ENCODE measurements at places on chromosomes 4 and X.

DNA sequence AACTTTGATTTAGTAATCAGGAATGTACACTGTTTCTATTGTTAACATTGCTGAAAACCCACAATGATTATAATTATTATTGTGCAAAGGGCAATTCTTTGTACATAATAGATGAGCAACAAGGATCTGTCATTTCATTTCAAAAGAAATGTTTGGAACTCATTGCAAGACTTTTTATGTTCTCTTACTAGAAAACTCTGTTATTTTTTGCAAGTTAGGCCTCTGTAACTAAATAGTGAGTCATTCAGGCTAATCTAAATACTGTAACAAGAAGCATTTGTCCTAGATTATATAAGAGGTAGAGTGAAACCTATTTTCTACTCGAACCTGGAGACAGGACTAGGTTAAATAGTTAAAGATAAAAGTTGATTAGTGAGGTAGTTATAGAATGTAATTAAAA, 93.2 kb upstream of the FAM47B start:
- ATAC-seq = no peak

DNA sequence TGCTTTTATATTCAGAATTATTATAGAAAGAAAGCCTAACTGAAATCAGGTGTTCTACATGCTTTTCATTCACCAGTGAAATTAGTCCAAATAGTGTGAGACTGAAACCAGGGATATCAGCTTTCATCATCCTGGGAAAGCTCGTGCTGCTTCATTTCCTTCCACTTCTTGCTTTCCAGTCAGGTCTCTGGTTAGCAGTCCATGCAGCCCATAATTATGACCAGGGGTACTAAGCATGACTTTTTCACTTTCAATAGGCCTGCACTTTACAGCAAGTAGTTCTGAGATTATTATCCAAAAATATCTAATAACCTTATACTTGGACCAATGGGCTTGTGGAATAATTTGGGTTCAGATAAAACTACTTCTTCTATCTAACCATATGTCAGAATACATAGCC, 673.2 kb upstream of the MAGEB2 start:
- no peak for ATAC-seq

DNA sequence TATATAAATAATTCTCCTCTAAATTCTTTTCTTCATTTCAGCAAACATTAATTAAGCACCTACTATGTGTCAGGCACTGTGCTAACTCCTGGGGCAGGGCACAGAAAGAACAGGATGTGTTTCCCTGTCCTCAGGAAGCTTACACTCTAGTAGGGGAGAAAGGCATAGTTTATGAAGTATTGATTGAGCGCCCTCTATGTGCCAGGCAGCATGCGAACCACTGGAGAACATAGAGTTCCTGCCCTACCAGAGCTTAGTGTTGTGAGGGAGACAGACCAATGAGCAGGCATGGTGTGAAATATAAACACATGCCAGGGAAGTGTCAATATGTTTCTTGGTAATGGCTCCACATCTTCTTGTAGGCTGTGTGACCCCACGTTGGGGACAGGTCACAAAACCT, 3.7 kb downstream of the ADGRG4 start:
- no peak for ATAC-seq

GRCh38 chr4:21901281-21901680, 47.3 kb downstream of the KCNIP4 start:
- no peak for ATAC-seq

DNA sequence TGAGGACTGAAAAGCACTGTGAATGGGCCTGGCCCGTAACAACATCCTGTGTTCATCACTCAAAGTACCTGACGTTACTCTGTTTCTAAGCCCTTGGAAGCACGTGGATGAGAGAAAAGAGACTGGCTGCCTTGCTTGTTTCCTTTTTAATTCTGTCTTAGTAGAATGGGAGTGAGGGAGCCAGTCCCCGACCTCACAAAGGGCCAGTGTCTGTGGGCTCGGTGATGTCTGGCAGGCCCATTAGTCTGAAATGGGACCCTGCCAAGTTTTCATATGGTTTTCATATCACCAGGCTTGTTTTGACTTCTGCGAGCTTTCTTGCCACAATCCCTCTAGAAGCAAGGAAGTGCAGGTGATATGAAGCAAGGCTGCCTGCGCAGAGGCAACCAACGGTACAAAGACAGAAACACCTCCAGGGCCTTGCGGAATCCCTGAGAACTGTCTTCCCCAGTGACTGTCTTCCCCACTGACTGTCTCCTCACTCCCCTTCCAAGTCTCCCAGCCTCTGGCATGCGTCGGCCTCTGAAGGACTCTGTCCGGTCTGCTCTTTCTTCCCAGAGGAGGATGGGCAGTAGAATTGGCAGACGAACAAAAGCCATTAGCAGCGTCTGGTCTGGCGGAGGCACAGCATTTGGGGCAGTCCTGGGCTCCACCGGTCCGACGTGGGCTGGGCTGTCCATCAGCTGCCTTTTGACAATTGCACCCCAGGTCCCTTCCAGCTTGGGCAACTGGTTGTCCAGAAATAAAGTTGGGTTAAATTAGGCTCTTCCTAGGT, 20.2 kb upstream of the RASL11B start:
- ATAC-seq = no peak

DNA sequence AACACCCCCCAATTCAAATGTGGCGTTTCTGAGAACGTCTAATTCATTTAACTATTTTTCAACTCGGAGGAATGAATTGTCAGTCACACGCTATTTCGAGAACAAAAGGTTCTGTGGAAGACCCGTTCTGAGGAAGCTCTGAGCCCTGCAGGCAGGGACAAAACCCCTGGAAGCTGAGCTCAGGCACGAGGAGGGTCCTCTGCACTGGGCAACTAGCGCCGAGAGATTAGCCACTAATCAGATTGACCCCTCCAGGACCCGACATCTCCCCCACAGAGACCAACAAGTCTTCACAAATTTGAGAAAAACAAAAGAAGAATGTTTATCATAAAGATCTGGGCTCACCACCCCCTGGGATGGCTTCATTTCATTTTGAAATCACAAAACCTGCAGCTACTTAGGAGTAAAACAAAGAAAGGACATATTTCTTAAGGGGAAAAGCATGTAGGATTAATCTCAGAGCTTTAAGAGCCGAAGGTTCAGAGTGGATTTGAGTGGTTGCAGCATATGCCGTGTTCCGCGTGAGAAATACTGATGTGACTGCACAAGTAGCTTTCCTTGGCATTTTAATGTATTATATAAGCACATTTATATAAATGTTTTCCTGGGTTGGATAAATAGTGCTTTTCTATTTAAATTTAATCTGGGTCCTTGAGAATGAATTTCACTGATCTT, 41.8 kb downstream of the ADRA2C start:
- ATAC-seq = no peak

DNA sequence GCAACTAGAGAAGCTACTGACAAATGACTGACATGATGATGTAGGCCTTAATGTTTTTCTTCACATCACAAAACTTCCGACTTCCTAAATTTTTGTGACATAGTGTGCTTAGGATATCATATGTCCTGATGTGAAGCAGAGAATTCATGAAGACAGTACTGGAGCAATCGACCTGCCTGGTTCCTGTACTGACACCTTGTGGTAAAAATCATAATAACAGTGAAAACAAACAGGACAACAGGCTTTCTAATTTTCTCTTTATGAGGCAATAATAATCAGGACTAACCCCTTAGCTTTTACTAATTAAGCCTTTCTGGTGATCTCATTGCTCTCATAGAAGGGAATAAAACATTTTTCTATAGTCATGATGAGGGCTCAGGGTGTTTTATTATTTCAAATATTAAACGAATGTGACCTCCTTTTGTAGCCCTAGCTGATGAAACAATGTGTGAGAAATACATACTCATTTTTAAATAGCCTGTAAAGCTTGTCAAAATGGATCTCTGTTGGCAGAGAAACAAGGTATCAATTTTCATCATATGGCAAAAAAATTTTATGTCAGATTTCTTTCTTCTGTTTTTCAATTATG, 158.4 kb downstream of the TENT5D start:
- no peak for ATAC-seq

- ATAC-seq = peak; percentile 57
These were observed 58.1 kb downstream of the ADGRG2 start for GRCh38 chrX:19064175-19064574.

DNA sequence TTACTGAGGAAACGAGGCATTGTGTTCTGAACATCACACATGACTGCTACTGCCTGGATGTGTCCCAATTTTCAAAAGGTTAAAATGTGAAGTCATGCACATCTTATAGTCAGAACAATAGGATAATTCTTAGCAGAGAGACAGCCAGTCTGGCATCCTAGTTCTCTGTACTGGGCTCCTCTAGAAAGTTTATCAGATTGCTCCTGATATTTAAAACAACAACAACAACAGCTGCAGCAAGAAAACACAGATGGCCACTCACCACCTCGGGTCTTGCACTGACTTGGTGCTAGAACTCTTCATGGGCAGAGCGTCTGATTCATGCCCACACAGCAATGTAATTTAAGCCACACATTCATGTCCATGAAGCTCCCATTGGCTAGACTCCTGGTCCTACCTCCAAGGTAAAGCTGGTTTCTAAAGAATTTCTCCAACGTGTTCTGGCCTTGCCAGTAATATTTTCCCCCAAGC, 33.3 kb upstream of the SLC2A9 start:
- peak; percentile 45 for ATAC-seq

- no peak for ATAC-seq
These were observed 99.3 kb upstream of the BCOR start for GRCh38 chrX:40197071-40197470.

DNA sequence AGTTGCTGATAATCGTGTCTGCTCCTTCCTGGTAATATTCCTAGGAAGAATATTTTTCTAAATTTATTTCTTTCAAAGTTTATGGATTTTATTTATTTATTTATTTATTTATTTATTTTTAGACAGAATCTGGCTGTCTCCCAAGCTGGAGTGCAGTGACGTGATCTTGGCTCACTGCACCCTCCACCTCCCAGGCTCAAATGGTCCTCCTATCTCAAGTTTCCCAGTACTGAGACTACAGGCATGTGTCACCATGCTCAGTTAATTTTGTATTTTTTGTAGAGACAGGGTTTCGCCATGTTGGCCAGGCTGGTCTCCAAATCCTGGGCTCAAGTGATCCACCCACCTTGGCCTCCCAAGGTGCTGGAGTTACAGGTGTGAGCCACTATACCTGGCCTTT, 48.9 kb downstream of the PDLIM5 start:
- ATAC-seq = no peak

DNA sequence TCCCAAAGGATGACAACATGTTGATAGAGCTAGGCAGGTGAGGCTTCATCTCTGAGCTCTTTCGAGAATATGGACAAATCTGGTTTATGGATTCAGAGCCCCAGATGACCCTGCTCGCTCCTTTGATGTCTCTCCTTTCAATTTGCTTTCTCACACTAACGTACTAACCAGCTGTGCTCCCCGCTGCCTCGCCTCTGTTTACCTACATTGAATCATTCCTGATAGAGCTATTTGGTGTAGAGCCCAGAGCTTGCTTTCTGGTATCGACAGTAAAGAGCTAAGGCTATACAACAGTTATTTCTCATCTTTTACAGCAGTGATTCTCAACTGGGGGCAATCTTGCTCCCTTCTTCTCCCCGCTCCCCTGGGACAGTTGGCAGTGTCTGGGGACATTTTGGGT, 8.9 kb upstream of the PHKA2 start:
- no peak for ATAC-seq

GRCh38 chr4:182010876-182011275, 232.3 kb upstream of the TENM3 start:
- no peak for ATAC-seq

GRCh38 chr4:73740353-73740778, at the start of gene CXCL8:
Gene CXCL8, plus strand, starts transcription at chr4:73740569. Its CDS starts 90 bp downstream, at chr4:73740659.
- ATAC-seq = peak; percentile 57

- ATAC-seq = no peak
These were observed 9.1 kb downstream of the WFS1 start for GRCh38 chr4:6278801-6279197.

DNA sequence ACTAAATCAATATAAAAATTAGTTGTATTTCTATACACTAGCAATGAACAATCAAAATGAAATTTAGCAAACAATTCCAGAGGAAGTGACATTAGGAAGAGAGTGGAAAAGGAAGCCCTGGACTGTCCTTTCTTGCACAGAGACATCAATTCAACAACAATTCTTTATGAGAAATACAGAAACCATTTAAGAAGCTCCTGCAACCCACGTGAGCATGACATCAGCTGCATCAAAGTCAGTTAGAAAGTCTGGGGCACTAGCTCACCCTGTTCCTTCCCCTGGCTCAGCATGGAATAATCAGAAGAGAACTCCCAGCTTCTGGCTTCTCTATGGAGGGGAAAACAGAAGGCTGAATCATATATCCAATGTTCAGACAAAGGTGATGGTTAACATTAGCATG, 48.6 kb upstream of the STARD8 start:
- ATAC-seq = no peak

Data from esophagus mucosa (tissue), 1 donor.